CD4-positive, alpha-beta T cell (primary cell): ENCODE measurements at places on chromosomes 2 and 18.
A peak's percentile ranks its signal among the peaks of the same experiment; 100 is the strongest.

GRCh38 chr2:174682578-174683391 is 81.5 kb downstream of the CHRNA1 start:
- DNase-seq, result peak; percentile 32

DNA sequence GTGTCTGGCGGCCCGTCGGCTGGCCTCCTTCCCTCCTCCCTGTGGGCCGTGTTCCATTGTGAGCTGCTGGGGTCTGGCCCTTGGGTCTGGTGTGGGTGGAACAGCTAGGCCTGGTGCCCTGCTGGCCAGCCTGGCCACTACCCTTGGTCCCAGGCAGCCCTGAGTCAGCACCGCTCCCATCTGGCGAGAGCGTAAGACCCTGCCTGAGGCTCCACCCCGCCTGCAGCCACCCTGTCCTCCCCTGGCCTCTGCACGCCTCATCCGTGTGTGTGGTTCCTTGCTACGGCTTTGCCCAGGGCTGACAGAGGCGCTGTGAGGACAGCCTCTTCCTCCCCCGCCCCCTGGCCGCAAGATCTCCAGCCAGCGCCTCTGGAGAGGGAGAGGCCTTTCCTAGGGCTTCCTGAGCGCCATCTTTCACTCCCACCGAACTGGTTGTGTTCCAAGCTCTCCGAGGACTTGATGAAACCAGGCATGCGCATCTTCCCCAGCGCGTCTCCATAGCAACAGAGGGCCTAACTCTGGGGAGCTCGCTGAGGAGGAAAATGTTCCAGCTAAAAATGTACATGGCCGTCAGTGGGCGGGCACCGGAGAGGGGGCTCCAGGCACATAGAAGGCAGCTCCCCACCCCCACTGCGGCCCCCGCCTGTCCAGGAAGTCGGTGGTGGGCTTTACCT is 83.0 kb downstream of the STPG4 start:
- no peak for DNase-seq

DNA sequence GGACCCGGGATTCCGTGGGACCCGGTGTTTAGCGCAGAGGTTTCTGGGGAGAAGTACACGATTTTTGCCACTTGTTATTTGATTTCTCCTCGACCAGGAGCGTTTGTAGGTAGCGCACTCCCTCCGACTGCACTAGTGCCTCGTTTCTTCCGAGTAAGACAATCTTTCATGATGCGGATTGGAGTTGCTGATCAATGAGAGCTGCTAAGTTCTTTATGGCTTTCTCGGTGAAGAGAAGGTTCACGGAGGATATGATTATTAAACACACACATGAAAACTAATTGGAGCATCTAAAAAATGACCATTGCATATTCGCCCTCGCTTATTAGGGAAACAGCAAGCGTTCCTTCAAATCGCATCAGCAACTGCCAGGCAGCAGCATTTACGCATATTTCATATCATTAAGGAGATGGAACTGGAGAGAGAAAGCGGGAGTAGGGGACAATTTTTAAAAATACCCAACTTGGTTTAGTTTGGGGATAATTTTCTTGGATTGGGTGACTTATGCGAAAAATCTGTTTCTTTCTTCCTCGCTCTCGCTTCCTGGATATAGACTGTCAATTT is 616 bp downstream of the EML6 start:
- no peak for DNase-seq

DNA sequence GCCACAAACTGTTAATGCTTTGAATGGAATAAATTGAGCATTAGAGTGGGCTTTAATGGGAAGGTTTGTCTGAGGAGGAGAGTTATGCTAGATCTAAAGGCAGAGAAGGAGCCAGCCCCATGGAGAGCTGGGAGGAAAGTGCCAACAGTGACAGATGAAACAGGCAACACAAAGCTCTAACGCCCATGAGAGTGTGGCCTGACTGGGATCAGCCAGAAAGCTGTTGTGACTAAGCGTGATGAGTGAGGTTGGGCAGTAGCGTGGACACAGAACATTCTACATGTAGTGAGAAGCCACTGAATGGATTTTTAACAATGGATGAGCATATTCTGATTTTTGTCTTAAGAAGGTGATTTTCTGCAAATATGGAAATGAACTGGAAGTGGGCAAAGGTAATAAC is 185.3 kb upstream of the SIX2 start:
- no peak for DNase-seq

DNA sequence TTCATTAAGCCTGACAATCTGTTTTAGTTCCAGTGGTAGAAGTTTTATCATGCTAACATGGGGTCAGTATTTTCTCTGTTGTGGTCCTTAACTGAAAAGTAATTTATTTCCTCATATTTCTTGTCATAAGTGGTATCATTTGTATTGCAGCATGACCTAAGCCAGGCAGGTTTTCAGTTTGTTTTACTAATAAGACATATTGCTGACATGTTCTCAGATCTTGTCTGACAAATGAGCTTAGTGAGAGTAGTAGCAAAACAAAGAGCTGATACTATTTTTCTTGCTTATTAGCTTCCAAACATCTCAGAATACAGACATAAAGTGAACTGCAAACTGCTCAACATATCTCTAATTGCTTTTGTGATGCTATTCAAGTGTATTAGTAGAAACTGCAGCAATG is 293.6 kb downstream of the DSEL start:
- no peak for DNase-seq

DNA sequence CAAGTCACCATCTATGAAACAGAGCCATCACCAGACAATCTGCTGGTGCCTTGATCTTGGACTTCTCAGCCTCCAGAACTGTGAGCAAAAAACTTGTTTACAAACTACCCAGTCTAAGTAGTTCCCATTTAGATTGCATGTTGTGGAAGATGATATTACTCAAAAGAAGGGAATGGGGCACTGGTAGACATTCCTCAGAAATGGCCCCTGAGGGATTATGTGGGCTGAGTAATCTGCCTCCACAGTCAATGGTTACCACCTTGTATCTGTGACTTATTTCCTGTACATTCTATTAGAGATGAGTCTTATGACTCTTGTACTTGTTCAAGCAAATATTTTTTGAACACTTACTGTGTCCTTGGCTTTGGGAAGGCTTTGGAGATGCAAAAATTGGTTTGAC is 160.4 kb downstream of the NUP35 start:
- no peak for DNase-seq

DNA sequence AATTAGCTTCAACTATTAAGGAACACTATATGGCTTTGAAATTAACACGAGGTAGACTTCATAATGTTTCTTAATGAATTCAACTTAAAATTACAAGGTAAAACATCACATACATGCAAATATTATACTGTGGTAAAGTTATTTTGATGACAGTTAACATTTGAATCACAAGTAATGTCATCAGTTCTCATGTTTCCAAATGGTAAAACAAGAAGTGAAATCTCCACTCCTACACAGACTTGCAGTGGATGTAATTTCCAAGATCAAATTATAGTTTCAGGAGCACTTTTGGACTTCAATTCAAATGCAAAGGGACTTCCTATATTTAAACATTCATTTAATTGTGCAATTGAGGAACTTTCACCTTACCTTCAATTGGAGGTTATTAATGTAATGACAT is 39.1 kb downstream of the C18orf54 start:
- no peak for DNase-seq

GRCh38 chr2:28647682-28648081 is 103.9 kb upstream of the PPP1CB start:
- no peak for DNase-seq

DNA sequence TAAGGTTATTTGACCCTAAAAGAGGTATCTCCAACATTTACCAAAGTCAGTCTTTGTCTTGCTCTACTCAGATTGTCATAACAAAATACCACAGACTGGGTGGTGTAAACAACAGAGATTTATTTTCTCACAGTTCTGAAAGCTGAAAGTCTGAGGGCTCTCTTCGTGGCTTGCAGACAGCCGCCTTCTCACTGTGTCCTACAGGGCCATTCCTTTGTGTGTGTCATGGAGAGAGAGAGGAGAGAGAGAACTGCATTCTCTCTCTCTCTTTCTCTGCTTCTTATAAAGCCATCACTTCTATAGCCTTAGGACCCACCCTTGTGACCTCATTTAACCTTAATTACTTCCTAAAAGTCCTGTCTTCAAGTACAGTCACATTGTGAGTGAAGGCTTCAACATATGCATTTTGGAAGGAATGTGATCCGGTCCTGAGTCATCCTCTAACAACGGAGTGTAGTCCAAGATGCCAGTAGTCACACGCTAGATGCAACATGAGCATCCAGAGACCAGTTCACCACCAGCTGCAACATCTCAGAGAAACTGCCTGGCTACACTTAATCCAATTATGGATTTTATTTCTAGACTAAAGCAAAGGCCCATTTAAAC is 130.2 kb downstream of the CD226 start:
- DNase-seq, result no peak

DNA sequence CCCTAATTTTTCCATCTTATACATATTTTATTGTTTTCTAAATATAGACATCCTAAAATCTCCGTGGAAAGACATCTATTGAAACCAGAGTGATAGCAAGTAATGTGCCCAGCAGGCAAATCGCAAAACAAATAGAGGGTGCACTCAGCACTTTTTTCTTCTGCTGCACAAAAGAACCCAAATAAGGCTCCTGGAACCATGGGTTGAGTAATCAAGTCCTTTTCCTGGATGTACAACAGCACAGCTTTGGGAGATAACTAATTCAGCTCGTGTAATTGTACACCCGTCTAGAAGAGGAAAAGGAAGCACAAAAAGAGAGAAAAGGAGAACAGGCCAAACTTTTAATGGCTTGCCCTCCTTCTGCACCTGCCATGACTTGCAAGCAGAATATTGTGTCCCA is 126.9 kb upstream of the TLK1 start:
- no peak for DNase-seq

DNA sequence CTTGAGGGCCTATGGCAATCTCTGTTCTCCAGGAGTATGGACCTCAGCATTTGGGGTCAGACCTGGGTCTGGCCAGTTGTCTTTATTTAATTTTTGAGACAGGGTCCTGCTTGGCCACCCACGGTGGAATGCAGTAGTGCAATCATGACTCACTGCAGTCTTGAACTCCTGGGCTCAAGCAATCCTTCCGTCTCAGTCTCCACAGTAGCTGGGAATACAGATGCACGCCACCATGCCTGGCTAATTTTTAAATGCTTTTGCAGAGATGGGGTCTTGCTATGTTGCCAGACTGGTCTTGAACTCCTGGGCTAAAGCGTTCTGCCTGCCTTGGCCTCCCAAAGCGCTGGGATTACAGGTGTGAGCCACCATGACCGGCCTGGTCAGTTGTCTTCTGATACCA is 46.4 kb upstream of the INHBB start:
- no peak for DNase-seq
